Ovary (tissue), 10 donors: ENCODE measurements at places on chromosomes 6 and 20. TPM values are rescaled to one million over a fixed set of nuclear protein-coding genes. Genes with fewer than 3 reads are reported as not detected.

- DNase-seq, result no peak
These were observed 150.2 kb upstream of the SIM1 start for GRCh38 chr6:100614933-100615332.

DNA sequence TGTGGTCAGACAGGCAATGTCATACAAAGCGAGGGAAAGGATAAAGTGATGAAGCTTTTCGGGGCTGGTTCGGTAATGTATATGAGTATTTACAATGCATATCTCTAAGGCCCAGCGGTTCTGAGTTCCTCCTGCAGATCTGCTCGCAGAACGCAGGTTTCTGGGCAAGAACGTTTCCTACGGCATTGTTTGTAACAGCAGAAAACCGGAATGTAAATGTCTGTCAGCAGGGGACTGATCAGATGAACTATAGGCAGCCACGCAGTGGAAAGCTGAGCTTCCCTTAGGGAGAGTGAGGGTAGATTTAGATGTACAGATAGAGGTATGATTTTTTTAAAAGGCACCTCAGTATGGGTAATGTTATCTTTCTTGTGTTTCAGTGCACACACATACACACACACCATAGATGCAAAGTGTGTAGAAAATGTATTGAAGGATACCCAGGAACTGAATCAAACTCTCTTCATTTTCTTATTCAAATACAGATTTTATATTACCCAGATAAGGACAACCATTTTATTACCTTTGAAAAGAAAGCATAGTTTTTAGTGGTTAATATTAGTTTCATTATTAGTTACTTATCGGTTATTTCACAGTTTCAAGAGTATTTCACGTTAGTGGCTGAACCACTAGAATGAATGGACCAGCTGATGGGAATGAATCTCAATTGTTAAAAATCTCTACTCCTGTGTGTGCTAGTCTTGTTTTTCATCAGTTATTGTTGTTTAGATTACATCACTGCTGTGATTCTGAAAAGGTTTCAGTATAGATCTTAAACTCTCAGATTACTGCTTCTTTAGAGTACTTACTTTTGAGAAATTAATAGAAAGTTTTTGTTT, 56.2 kb downstream of the SNX9 start:
- no peak for DNase-seq

DNA sequence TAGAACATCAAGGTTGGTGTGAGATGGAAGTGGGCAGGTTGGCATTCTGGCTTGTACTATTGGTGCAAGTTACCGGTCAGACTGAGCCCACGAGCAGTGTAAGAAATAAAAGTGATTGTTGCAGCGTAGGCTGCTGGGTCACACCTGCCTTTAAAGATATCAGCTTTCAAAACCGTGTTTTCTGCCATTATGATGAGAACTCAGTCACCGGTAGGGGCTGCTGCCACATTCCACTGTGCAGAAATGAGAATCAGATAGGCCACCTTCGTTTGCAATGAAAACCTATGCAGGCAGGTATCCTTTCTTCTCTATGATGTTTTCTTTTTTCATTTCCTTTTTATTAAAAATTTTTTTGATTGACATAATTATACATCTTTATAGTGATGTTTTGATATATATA, 168.5 kb downstream of the MYLK4 start:
- DNase-seq, result no peak

- peak; percentile 19 for DNase-seq
These were observed 1.3 kb downstream of the KPNA5 start for GRCh38 chr6:116682334-116682712.

DNA sequence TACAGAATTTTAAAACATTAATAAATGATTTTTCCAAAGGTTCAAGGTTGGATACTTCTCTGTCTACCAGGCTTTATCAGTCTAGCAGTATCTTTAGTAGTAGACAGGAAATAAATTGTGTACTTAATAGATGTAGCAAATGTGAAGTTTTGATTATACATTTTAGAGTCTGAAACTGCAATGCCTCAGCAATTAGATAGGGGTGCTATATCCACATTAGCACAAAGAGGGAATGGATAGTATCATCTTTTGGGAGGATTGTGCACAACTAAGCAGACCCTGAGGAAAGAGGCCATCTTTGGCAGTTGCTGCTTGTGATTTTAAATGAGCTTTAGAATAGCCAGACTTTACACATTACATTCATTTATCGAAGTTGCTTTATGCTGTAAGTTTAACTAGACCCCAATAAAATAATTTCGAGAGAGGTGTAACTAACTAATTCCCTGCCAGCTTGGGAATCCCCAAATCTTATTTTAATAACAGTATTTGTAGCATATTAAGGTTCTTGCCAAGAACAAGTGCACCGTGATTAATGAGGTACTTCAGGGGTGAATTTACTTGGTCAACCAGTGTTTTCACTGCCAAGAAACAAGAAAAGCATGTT, 2.8 kb downstream of the KCNQ5 start:
- DNase-seq, result no peak

GRCh38 chr6:23073821-23074220, 504.5 kb downstream of the HDGFL1 start:
- no peak for DNase-seq

ELOVL4 gene
- 3.1 TPM for total RNA-seq

NOX3 gene
- total RNA-seq, result not detected

AVP gene
- not detected for total RNA-seq
